Smooth muscle cell of the pulmonary artery (primary cell): ENCODE measurements at places on chromosomes 5 and 9. TPM values are rescaled to one million over a fixed set of nuclear protein-coding genes. Genes with fewer than 3 reads are reported as not detected.

CYSTM1 gene
- 28.3 and 28.9 TPM in 2 replicates for total RNA-seq

SLC36A2 gene
- total RNA-seq: not detected in 2 replicates

HSPA9 gene
- 293 and 469 TPM in 2 replicates for total RNA-seq

SPAAR gene
- 0.13 and 0.26 TPM in 2 replicates for total RNA-seq

EFNA5 gene
- 1.1 and 4.8 TPM in 2 replicates for total RNA-seq

GMCL2 gene
- total RNA-seq: not detected in 2 replicates
